ENCODE measurements at places on chromosomes 7 and 10. TPM values are rescaled to one million over a fixed set of nuclear protein-coding genes. Genes with fewer than 3 reads are reported as not detected.

DNA sequence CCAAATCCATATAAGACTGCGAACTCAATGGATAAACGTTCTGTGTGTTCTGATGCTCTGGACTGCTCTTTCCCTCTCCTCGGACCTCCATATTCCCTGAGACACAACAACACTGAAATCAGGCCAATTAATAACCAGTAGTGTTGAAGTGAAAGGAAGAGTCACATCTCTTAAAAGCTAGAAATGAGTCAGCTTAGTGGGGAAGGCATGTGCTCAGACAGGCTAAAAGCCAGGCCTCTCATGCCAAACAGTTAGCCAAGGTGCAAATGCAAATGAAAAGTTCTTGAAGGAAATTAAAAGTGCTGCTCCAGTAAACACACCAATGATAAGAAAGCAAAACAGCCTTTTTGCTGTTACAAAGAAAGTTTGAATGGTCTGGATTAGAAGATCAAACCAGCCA, 29.3 kb downstream of the TNS3 start:
- DNase-seq, result peak; percentile 57

The SPDYE16 gene
- total RNA-seq, result not detected

DNA sequence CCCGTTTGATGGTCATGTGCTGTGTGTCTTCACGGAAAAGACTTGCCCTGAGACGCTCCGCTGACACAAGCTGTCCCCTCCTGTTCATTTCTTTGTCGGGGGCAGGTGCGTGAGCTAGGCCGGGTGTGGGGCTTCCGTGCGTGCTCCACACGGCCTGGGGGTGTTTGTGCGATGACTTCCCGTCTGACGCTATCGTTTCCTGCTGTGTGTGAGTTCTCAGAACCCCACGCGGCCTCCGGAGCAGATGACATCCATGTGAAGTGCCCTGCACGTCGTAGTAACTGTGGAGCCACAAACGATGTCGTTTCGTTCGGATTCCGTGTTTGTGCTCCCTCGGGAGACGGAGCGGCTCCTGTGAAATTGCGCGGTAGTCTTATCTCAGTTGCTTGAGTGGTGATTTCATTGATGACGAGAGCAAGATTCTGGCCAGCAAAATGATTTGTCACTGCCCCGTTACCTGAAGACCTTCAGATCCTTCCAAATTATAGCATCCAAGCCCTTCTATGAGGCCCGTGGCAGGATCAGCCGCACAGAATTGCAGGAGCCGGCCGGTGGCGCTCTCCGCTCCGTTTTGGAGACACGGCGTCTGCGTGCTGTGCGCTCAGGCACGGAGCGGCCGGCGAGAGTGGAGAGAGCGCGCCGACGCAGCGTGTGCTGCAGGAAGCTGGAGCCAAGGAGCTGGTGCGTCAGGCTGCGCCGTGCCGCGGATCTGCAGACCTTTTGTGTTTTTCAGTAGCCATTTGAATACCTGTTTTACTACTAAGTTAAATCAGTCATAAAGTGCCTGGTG, 94.9 kb downstream of the NKX6-2 start:
- no peak for DNase-seq

GRCh38 chr10:31318382-31318853, 598 bp upstream of the ZEB1 start:
- DNase-seq, result peak; percentile 77

DNA sequence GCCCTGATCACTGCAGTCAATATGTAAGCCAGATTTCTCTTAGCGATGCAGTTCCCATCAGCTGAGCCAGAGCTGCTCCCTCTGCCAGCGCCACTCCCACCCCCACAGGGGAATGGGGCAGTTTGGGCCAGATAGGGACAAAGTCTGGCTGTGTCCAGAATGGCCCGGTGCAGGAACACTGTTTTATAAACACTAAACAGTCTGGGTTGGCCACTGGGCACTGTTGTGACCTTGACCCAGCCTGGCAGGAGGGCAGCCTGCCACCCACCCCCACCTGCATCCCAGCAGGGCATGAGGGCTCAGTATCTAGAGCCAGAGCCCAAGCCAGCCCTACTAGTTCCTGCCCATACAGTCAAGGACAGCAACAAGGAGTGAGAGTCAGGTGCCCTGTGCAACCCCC, 1.3 kb downstream of the OGDHL start:
- DNase-seq, result no peak

GRCh38 chr7:36034020-36034419, 119.0 kb upstream of the EEPD1 start:
- DNase-seq, result peak; percentile 77

DNA sequence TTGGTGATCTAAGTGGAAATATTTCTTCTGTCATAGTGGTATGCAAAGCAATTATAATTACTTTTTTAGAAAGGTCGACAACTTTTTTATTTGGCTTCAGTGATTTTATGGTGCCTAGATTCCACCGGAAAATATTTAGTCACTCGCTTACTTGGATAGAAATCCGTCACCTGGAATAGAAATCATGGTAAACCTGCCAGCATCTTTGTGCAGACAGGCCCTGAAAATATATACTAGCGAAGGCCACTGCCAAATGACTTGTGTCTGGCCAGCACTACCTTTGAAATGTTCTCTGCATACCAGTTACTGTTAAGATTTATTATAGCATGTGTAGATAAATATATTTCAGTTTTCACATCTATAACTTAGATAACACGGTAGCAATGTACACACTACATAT, 226.4 kb downstream of the AGMO start:
- DNase-seq, result no peak
